ENCODE measurements at places on chromosomes 2 and 18.

DNA sequence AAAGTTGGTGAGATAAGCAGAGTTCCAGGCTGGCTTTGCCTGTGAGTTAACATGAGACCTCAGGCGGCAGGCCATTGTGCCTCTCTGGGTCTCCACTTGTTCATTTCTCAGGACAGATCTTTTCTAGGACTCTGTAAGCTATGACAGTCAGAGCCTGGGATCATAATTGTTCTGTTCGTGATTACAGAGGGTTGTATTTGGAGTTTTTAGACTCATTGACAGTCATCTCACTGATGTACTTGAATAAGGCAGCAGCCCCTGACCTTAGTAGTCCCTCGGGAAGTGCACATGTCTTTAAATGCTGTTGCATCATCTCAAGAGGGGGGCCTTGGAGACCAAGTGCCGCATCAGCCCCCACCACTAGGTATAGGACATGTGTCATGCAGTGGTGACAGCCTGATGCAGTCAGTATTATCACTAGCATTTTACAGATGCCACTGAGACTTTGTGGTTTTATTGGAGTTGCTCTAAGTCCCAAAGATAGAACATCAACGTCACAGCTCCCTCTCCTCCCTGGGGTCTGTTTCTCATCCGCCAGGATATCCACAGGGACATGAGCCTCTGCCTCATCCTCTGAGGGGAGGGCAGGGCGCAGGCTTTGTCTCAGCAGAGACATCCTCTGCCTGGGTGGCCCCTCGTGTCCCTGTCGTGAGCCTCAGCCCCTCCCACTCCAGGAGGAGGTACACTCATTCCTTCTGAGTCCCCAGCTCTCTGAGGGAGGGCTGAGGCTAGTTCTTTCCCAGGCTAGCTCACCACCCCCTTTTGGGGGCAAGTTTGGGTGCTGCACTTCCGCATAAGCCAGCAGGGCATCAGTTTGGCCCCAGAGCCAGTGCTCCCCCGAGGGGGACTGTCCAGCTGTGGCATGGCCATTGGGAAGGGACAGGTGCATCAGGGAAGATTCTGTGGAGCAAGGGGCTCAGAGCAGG is 14.1 kb downstream of the GLI2 start:
- DNase-seq: no peak

DNA sequence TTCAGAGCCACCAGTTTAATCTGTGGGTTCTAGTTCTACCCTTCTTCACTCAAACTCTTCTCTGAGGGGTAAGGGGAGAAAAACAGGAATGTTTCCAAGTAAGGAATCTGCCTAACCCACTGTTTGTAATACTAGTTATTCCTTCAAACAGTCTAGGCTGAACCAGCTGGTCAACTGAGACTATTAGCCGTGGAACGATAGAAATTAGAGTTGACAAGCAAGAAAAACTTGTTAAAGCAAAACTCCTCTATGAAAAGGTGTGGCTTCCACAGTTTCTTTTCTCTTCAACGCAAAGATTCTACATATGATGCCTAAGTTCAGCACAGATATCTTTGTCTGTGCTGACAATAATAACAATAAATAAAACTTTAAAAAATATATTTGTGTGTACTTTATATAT is 11.5 kb downstream of the PAIP2B start:
- DNase-seq: no peak

GRCh38 chr2:53913721-53914120 is 54.0 kb upstream of the GPR75 start:
- DNase-seq: peak; percentile 31

DNA sequence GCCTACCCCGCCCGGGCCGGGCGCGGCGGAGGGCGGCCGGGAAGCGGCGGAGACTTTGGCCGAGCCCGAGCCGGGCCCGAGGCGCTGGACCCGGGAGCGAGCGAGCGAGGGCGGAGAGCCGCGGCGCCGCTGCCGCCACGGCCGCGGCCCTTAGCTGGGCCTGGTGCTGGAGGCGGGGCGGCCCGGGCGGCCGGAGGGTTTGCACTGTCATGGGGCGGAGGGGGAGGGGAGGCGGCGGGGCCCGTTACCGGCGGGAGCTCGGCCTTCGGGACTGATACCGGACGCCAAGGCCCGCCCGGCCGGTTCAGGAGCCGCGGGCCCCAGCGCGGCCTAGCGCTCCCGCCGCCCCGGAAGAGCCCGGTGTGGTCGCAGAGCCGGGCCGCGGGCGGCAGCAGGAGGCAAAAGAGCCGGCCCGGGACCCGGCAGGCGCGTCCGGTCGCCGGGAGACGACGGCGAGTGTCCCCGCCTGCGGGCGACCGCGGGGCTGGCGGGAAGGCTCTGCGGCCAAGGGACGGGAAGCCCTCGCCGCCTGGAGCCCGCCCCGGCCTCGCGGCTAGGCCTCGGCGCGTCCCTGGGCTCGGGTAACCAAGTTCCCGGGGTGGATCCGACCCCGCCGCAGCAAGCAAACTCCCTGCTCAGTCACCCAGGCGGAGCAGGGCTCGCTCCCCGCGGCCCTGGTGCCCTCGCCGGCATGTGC is 697 bp downstream of the KCMF1 start:
- DNase-seq: peak; percentile 18

DNA sequence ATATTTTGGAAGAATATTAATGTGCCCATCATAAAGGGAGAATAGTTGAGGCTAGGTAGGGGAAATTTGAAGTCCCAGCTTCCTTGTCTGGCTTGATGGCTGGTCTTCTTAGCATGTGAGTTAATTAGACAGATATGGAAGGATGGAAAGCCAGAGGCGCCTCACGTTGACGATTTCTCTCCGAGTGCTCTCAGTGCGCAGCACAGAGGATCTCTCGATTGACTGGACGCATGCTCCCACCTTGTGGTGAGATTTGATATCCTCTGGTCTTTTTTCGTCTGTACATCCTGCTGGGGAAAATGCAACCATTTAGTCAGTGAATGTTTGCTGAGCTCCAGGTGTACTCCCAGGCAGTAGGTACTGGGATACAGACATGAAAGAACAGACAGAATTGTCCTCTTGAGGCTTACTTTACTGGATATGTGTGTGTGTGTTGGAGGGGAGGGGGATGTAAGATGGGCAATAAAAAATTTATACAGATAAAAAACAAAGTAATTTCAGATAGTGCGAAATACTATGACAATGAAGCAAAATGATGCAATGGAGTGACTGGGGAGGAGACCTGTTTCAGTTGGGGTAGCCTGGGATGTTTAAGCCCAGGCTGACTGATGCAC is 66.9 kb upstream of the ZNG1B start:
- DNase-seq: peak; percentile 56

DNA sequence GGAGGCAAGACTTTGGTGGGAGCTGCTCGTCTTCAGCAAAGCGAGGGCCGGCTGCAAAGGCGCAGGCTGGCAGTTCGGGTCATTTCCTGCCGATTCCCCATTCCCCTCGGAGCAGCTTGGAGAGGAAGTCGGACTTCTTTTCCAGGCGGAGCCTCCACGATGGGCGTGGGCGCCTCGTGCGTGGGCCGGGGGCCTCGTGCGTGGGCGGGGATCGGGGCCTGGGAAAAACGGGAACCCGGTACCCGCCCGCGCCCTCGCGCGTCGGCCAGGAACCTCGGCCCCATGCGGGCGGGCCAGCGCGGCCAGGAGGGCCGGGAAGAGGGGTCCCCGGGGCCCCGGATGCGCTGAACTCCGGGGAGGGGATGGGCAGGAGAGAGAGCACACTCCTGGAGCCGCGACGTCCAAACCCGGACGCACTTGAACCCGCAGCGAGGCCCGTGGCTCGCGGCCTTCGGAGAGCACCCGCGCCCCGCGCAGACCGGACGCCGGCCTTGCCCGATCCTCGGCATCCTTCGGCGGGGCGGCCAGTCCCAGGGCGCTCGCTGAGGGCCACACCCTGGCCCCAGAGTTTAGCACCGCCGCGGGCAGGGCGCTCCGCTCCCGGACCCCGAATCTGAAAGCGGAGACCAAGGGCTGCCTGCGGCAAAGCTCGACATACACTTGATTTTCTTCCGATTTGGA is 368.4 kb downstream of the MTX2 start:
- DNase-seq: peak; percentile 48

- peak; percentile 68 for DNase-seq
These were observed 73.0 kb downstream of the CTNNA2 start for GRCh38 chr2:79585701-79586433.

DNA sequence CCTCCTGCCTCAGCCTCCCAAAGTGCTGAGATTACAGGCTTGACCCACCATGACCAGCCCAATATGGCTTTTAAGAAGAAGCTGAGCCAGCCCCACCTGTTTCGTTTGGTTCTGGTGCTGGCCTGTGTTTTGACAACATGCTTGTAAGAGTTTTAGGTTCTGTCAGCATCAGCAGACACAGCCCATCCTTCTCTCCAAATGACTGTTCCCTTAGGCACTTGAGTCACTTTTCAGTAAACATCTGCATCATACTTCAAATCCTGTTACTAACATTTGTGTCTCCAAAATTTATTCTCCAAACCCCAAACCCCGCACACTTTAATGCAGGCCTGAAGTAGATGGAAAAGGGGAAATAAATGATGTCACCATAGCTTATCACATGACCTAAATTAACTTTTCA is 1118.5 kb downstream of the TSN start:
- DNase-seq: no peak

- DNase-seq: no peak
These were observed 230.9 kb downstream of the RBM43 start for GRCh38 chr2:151030663-151031230.

DNA sequence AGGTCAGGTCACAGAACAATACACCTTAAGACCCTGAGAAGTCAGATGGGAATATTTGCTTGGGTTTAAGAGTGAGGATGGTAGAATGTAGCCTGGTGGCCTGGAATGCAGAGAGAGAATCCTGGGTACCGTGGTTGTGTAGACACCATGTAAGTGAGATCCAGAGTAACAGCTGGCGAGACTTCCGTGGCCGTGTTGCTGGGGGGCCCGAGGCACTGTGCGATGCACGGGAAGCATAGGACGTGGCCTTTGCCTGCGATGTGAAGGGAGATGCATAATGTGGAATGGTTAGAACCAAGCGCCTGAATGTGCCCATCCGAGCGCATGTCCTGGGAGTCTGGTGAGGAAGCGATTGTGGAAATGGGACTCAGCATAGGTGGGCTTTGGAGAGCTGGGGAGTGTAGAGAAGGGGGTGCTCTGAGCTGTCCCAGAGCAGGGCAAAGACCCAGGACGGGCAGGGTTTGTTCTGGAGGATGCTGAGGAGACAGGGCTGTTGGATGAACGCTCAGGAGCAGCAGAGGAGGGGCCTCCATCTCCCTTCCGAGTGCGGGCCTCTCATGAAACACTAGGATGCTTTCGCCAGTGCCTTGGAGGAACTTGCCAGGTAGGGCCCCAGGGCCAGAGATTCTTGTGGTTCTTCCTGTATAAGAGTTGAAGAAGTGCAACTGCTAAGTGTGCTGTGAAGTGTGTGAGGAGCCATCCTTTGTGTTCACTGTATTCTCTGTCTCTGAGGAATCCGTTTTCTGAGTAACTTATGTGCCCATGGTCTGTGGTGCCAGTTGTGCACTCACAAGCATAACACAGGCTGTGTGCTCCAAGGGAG is 7.1 kb downstream of the RNF144A start:
- DNase-seq: no peak

DNA sequence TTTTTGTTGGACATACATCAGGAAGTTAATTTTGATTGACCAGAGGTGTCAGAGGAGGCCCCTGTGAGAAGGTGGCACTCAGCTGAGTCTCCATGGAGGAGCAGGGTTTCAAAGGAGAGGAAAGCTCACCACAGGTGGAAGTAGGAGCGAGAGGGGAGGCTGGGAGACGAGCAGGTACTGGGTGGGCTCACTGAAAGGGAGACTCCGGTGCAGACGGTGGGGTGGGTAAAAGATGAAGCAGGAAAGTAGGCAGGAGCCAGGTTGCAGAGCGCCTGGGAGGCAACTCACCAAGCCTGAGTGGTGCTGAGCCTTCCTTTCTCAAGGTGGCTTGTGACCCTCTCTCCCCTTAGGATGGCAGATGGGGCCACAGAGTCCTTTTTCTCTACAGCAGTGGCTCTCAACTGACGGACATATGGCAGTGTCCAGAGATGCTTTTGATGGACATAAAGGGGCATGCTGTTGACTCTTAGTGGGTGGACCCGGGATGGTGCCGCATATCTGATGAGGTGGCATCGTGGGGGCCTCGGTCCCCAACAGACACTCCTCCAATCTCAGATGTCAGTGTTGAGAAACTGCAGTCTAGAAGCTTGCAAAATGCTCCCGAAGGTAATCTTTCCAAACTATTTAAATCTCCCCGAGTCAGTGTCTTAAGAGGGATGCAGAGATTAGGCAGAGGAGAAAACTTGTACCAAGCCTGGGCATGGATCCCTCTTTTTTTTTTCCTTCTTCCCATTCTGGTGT is 64.0 kb downstream of the LPIN1 start:
- DNase-seq: no peak

GRCh38 chr2:8571792-8572499 is 109.9 kb upstream of the ID2 start:
- no peak for DNase-seq

DNA sequence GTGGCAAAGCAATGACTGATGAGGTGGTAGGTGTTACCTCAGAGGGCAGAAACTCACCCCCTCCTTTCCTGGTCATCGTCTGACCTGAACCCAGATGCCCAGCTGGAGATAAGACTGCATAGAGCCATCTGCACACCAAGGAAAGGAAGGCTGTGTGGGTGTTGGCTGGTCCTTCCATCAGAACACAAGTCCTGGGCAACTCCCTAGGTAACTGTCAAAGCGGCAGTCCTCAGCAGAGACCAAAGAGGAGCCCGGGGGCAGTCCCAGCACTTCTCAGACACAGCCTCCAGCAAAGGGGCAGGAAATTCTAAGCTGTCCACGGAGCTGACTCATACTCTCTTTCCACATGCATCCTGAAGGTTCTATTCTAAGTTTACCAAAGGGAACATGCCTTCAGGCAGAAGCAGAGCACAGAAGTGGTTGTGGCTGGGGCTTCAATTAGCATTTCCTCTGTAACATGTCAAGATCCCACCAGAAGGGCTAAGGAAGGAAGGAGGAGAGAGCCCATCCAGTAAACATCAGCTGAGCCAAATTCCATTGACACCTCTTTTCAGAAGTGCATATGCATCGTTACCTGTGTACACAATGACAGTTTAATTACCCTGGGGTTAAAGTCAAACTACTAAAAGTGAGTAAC is 54.7 kb downstream of the SPRED2 start:
- no peak for DNase-seq

- no peak for DNase-seq
These were observed 30.8 kb downstream of the WDFY1 start for GRCh38 chr2:223914324-223914723.

GRCh38 chr18:63339920-63340484 is 20.4 kb upstream of the BCL2 start:
- DNase-seq: no peak

DNA sequence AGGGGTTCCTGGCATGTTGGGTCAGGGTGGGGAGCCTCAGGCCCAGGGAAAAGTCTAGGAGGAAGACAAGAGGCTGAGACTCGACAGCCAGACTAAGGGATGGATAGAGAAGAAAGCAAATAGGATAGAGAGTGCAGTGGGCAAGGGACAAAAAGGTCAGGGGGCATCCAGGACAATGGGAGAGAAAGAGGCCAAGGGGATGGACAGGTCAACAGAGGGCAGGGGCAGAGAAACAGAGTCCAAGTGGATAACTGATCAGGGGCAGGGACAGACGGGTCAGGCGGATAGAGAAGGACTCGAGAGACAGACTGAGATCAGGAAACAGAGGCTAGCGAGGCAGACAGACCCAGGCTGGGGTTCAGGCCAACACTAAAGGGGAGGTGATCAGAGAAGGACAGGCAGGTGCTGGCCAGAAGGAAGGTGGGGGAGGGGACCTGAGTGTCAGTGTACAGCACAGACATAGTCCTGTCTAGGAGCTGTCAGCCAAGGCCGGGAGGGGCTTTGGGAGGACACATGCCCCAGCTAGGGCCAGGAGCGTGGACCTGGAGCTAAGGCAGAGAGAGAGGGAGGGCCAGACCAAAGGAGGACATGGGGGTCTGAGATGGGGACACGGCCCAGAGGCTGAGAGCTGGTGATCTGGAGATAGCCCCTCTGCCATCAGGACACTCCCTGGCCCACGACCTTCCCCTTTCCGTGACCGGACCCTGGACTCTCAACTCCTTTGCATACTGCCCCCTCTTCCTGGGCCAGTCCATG is 12.2 kb downstream of the ASIC4 start:
- no peak for DNase-seq
